Astrocyte (in vitro differentiated cells and primary cell): ENCODE measurements at places on chromosomes 1 and 21. TPM values are rescaled to one million over a fixed set of nuclear protein-coding genes. Genes with fewer than 3 reads are reported as not detected.
A peak's percentile ranks its signal among the peaks of the same experiment; 100 is the strongest.

DNA sequence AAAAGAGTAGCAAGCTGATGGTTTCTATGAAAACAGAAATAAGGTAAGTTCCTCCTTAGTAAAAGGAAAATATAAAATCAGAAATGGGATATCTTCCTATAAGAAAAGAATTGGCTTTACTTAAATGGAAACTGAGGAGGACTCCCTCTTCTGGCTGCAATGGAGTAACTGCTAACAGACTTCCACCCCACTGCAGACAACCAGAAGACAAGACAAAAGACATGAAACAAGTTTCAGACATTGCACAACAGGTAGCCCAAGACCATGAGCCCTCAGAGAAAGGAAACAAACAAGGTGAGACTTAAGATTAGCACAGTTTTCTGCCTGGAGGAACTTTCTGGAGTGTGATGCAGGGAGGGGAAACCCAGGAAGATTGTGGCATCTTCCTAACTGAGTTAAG lies 17.0 kb upstream of the OLFML2B start:
- DNase-seq, result no peak

DNA sequence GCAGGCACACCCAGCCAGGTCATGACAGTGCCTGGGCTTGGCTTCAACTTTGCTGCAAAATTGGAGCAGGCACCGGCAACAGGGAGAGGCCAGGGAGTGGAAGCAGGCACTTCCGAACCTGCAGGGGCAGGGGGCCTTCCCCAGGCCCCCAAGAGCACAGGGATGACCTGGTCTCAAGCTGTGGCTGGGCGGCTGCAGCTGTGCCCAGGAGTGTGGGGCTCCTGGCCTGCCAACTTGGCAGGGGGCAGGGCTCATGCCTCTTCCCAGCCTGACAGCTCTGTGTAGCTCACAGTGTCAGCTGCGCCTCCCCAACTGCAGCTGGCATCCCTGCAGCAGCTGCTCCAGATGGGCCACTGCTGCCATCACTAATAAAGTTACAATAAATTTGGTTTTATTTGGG lies 51.5 kb upstream of the SCYL3 start:
- DNase-seq, result no peak

GRCh38 chr21:26389971-26390641 lies 183.0 kb downstream of the CYYR1 start:
- DNase-seq, result peak; percentile 66

- DNase-seq, result no peak
Observed at GRCh38 chr1:180947901-180948640, 35.4 kb downstream of the KIAA1614 start.

GRCh38 chr1:17765444-17766411 lies 10.6 kb downstream of the ACTL8 start:
- DNase-seq, result peak; percentile 94

DNA sequence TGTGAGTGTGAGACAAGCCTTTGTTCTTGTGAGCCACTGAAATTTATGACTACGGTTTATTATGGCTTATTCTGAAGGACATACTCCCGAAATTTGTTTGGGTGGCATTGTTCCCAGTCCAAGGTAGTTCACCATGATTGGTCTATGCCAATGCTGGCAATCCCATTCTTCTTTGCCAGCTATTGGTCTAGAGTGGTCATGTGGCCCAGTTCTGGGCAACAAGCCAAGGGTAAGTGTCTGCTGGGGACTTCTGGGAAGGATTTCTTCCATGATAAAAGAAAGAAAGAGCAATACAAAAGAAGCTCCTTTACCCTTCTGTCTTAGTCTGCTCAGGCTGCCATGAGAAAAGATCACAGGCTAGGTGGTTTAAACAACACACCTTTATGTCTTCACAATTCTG lies 201.6 kb downstream of the SLC35F3 start:
- DNase-seq, result no peak

- DNase-seq, result no peak
Observed at GRCh38 chr1:2495026-2495425, 18.9 kb downstream of the PLCH2 start.

DNA sequence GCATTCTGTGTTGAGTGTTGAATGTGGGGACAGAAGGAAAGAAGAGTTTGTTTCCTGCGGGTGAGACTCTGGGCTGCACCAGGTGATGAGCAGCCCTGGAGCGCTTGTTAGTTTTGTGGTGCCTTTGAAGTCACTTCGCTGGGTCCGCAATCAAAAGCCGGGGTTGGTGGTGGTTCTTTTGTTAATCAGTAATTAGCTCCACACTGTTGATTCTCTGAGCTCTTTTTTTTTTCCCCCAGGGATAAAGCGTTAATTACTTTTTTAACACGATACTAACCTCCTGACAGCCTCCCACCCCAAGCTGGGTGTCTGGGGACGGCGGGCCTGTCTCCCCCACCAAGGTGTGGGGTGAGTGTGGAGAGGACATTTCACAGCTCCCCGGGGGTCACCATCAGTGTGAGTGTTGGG lies 56.6 kb downstream of the AGPAT3 start:
- DNase-seq, result no peak

DNA sequence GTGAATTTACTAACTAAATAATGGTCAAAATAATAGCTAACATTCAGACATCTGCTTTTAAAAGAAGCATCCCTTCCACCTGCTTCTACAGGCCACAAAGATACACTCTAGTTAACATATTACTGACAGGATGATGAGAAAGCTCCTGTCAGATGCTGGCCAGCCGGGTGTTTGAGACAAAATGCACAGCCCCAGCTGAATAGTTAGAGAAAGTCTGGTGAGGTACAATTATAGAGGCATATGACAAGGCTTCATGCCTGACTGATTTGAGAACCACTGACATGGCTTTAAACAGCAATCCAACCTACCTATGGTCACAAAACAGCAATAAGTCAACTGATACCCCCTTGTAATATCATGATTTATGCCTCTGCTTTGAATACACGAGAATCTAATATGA lies 137.0 kb downstream of the DENND1B start:
- DNase-seq, result no peak

GRCh38 chr1:6126028-6126427 lies 54.1 kb downstream of the CHD5 start:
- DNase-seq, result no peak

GRCh38 chr1:66490816-66491215 lies 43.1 kb upstream of the SGIP1 start:
- no peak for DNase-seq

GRCh38 chr1:198359024-198359653 lies 181.3 kb downstream of the ATP6V1G3 start:
- no peak for DNase-seq

DNA sequence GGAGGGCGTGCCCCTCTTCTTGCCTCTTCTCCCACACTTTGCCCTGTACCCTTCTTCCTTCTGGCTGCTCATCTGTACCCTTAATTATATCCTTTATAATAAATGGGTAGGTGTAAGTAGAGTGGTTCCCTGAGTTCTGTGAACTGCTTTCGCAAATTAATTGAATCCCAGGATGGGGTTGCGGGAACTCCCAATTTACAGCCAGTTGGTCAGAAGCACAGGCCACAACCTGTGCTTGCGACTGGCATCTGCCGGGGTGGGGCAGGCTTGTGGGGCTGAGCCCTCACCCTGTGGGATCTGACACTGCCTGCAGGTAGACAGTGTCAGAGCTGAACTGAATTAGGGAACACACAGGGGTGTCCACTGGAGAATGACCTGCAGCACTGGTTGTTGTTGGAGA lies 244.9 kb downstream of the KCNJ6 start:
- DNase-seq, result no peak

GRCh38 chr1:196593955-196594354 lies 14.3 kb downstream of the KCNT2 start:
- DNase-seq, result no peak

- DNase-seq, result no peak
Observed at GRCh38 chr1:25432749-25433388, 2.2 kb downstream of the MACO1 start.

DNA sequence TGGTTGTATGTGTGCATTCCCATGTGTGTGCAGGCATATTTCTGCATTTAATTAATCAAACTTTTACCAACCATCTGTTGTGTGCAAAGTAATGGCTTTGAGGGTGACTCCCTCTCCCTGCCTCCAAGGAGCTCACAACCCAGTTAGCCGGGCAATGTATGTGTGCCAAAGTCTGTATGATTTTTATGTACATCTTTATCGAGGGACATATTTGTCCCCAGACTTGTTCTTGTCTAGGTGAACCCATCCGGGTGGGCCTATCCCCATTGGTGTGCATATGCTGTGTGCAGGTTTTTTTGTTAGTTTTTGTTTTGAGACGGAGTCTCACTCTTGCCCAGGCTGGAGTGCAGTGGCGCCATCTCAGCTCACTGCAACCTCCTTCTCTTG lies 1.8 kb downstream of the SYTL1 start:
- DNase-seq, result no peak

GRCh38 chr1:62090016-62090415 lies 104.6 kb upstream of the L1TD1 start:
- no peak for DNase-seq

GRCh38 chr1:156437037-156437867 lies 63.3 kb downstream of the MEF2D start:
- no peak for DNase-seq

DNA sequence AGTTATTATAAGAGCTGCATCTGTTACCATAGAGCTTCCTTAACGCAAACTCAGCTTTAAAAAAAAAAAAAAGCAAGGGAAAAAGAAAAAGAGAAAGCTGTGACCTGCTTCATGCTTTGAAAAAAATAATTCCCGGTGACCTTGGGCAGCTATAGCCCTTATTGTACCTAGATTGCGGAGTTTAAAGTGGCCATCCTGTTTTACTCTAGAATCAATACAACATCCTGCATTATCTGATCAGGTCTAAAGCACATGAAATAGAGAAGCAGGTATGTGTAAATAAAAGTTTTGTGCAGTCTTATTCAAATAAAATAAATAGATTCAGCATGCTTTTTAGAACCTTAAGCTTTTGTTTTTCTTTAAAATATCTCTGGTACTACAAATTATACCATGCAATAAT lies 126.8 kb upstream of the KIAA1614 start:
- no peak for DNase-seq

DNA sequence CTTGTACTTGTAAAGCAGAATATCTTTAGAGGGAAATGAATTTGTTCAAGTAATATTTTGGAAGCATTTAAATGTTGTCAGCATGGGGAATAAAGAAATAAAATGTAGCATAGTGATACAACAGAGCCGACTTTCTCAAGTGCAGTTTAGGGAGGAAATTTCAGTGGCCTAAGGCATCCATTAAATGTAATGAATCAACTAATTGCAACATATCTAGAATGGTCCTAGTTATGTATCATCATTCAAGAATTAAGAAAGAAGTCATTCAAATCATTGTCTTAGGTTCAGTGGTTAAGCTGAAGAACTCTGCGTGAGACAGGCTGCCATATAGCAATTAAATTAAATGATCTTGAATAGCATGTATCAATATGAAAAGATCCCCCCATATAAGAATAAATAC lies 360.7 kb downstream of the TBX15 start:
- DNase-seq, result no peak

DNA sequence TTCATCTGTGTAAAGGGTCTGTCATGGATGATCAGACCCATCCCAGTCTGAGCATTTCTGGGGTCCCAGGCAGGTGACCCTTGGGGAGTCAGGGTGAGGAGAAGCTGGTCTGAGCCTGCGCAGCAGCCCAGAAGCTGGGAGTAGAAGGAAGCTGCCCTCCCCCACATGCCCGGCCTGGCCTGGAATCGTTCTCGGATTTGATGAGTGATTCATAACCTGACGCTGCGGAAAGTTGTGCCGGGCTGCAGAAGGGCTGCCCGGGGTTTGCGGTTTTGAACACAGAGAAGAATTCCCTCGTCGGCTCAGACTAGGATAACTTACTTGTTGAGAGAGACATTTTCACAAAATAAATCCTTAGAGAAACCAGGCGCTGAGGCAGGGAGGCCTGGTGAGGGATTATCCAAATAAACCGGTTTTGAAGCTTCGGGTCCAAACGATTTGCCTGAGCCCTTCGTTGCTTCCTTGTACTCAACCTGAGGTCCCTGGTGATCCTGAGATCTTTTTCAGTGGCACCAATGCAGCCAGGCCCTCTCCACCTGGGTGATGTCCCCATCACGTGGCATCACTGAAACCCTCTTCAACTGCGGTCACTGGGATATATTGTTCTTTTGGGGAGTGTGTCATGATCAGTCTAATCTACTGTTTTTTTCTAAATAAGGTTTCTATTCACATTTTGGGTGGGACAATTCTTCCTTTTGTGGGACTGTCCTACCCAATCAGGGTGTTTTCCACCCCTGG lies 29.2 kb downstream of the EPHB2 start:
- DNase-seq, result peak; percentile 94

DNA sequence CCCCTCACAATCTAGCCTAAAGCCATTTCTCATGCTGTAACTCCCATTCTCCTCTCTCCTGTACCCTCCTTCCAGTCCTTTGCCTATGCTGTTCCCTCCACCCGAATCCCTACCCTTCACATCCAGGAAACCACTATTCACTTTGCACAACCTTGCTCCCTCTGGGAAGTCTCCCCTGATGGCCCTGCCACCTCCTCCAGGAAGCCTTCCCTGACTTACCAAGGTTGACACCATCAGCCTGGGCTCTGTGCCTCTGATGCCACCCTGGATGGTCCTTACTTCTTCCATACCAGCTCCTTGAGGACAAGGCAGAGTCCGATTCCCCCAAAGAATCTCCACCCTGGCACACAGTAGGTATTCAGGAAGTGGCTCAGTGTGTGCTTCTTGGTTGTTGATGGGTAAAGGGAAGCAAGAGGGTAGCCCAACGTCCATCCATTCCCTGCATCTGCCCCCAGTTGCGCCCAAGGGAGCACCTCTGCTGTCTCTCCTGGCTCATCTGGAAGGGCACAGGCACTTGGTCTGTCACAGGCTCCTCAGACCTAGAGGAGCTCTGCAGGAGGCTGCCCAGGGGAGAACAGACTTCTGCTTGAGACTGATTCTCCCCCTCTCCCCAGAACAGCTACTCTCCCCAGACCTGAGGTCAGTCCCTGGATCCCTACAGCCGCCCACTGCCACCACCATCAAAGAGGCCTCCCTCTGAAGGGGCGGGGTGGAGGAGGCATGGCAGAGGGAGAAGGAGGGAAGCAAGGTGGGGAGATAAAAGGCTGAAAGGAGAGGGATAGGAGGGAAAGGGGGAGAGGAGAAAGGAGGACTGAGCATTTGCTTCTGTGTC lies 36.1 kb upstream of the ZC3H12A start:
- no peak for DNase-seq

The KIF17 gene
- total RNA-seq, result 2.2 and 2.3 TPM in 2 replicates

The LINGO4 gene
- total RNA-seq, result not detected in 2 replicates

The GPR157 gene
- 5.4 and 8.2 TPM in 2 replicates for total RNA-seq

The FCER1A gene
- not detected in 2 replicates for total RNA-seq

The DNALI1 gene
- 7.2 and 9.6 TPM in 2 replicates for total RNA-seq

The ARTN gene
- 1.2 and 1.5 TPM in 2 replicates for total RNA-seq

The GSTM1 gene
- not detected in 2 replicates for total RNA-seq

The TNNT2 gene
- total RNA-seq, result 2.2 and 6.1 TPM in 2 replicates

The LBR gene
- total RNA-seq, result 35.0 and 42.6 TPM in 2 replicates

The KCNQ4 gene
- 0.89 and 1.5 TPM in 2 replicates for total RNA-seq

The QSOX1 gene
- total RNA-seq, result 156 and 184 TPM in 2 replicates

The RPTN gene
- total RNA-seq, result 0.07 and 0.09 TPM in 2 replicates

The ATP1A2 gene
- total RNA-seq, result 2.5 and 3.5 TPM in 2 replicates

The CD48 gene
- not detected in 2 replicates for total RNA-seq

The LIPI gene
- total RNA-seq, result not detected in 2 replicates
